ENCODE measurements at places on chromosomes 3 and 15. TPM values are rescaled to one million over a fixed set of nuclear protein-coding genes. Genes with fewer than 3 reads are reported as not detected.

DNA sequence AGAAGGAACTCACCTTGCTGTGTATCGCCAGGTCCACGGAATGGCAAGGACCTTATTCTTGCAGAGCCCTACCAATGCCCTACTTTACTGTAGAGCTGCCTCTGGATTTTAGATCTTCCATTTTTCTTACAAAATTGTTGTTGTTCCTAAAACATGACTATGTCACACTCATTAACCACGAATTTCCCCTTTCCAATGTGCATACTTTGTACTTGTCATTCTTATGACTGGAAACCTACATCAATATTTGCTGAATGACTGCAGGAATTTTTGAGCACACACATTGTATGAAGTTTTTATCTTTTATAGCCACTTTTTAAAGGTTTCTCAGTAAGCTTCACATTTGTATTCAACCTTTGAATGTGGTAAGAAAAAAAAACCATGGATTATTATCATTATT is 35.9 kb upstream of the CMSS1 start:
- no peak for DNase-seq

DNA sequence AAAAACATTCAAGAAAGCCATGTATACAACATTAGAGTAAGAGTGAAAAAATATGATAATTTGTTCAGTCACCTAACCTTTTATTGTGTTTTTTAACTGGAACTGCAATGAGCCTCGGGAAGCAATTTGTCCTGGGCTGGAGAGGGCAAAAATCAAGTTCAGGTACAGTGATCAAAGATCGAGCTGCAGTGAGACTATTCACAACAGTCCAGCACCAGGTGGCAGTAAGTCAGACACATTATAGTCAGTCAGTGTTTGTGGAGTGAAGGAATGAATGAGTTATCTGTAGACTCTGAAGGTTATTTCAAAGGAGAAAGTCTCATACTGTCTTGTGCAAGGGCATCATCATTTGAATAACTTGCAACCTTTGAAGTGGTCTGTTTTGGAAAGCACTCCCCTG is 116.6 kb downstream of the CHDH start:
- no peak for DNase-seq

DNA sequence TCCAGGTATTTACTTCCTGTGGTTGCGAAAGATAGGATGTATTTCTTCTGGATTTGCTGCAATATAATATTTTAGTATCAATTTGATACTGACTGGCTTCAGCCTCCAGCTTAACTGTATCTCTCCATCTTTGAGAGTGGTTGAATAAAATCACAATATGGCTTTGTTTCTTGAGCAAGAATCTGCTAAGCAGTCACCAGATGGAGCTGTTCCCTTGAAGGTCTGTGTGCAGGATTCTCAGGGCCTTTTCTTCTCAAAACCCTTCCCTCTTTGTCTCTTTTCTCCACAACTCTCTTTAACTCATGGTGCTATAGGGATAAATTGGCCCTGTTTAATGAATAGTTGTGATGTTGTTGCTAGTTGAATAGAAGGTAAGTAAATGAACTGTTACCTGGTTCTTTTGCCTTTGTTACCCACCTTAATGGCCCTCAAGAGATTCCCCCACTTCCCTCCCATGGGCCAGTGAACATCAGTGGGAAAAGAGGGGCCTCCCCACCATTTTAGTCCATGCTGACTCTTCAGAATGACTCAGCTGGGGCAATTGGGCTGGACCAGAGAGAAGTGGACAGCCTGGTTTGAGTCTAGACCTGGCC is 34.8 kb upstream of the RAB6B start:
- peak; percentile 64 for DNase-seq

DNA sequence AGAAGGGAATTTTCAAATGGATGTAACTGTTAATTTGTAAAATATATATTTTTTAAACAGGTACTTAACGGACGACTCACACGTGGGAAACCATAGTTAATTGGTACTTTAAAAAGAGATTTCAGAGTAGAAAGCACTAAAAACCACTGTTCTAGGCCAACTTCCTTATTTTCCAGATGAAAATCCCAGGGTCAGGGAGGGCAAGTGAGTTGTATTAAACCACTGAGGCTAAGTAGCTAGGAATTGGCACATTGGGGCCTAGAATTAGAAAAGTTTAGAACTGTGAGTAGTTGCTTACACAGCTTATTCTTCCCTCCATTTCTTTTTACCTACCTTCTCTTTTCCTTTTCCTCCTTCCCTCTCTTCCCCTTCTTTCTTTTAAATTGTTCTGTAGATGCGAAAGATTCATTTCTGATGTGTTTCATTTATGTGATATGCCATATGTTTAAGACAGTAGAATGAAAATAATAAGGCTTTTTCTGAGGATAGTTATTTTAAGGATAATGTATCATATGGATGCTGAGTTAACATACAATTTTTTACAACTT is 4.1 kb upstream of the UTS2B start:
- no peak for DNase-seq

Gene GP5
- 0.42 TPM for polyA plus RNA-seq

Gene ITGA11
- polyA plus RNA-seq: 5.0 TPM

All from muscle of back (tissue), 13 donors.